ENCODE measurements at places on chromosomes 1 and 21. TPM values are rescaled to one million over a fixed set of nuclear protein-coding genes. Genes with fewer than 3 reads are reported as not detected.

GRCh38 chr1:97164276-97164639, 442.7 kb downstream of the PTBP2 start:
- no peak for DNase-seq

- no peak for DNase-seq
Observed at GRCh38 chr1:75136921-75137641, 2.9 kb downstream of the LHX8 start.

GRCh38 chr1:145855426-145855948, 3.4 kb downstream of the PIAS3 start:
- DNase-seq = no peak

The PLEKHG5 gene
- polyA plus RNA-seq = 6.6 TPM

GRCh38 chr1:24586970-24587820, 31.3 kb downstream of the NCMAP start:
- peak; percentile 16 for DNase-seq

DNA sequence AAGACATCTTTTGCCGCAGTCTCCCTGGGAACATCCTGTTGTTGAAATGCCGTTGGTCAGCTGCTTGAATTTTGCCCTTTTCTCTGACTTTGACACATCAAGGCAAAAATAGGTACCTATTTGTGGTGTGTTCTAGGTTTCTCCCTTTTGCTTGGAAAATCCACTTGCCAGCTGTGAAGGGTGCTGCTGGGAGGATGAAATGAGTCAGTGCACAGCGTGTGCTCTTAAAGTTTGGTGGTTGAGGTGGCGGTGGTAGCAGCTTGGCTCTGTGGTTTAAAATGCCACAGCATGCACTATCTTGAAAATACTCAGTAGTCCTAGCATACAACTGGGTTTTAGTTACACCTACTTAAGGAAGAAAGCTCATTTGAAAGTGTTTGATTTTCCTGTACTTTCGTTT, 183.8 kb downstream of the DHRS3 start:
- no peak for DNase-seq

- no peak for DNase-seq
Observed at GRCh38 chr1:156390469-156391365, 21.7 kb downstream of the RHBG start.

The LEFTY1 gene
- polyA plus RNA-seq = 0.15 TPM

DNA sequence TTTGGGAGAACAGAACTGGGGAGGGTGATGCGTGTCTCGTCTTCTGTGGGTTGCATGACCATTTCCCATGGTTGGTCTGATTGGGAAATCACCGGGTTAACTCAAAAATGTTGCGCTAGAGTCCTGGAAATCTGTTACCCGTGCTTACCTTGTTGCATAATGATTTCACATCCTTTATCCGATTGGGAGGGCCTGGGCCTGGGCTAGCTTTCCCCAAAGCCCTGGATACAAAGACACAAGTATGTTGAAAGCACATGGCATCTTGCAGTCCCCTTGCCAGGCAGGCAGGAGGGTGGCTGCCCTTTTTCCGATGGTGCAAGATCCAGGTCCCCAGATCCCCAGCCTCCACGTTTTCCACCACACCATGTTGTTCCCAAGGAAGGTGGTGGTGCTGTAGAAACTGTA, 582 bp downstream of the TRPM2 start:
- DNase-seq = no peak

DNA sequence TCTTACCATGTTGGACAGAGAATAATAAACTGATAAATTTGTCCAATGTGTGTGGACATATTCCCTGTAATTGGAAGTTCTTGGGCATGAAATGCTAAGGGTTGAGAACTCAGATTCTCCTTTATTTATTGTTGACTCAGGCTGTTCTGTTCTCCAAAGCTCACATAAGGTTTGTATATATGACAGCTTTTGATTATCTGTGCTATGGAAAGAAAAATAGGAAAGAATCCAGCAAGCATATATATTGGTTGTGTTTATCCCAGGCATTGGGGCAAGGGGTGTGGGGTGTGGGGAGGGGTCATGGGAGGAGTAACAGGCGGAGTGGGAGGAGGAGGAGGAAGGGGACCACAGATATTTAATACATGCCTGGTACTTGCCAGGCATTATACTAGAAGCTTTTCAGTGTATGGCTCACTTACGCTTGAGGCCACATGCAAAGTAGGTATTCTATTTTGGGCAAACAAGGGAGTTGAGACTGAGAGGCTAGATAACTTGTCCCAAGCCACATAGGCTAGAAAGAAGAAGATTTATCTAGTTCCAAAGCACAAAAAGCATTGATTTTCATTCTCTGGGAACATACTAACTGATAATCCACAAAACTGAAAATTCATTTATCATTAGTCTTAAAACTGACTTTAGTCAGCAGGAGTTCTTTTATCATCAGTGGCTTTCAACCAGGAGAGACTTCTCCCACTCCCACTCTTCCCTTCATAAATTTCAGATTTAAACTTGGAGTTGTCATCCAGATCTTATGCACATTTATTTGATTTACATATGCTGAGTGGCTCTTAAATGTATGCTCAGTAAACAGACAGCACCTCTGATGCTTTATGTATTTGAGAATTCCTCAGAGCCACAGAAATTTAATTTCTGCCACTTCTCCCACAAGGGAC, 27.2 kb downstream of the NGF start:
- DNase-seq = no peak

GRCh38 chr1:44377925-44378784, 23.1 kb upstream of the ERI3 start:
- DNase-seq = peak; percentile 15

The DYRK3 gene
- 31.1 TPM for polyA plus RNA-seq

The GPA33 gene
- 0.16 TPM for polyA plus RNA-seq

DNA sequence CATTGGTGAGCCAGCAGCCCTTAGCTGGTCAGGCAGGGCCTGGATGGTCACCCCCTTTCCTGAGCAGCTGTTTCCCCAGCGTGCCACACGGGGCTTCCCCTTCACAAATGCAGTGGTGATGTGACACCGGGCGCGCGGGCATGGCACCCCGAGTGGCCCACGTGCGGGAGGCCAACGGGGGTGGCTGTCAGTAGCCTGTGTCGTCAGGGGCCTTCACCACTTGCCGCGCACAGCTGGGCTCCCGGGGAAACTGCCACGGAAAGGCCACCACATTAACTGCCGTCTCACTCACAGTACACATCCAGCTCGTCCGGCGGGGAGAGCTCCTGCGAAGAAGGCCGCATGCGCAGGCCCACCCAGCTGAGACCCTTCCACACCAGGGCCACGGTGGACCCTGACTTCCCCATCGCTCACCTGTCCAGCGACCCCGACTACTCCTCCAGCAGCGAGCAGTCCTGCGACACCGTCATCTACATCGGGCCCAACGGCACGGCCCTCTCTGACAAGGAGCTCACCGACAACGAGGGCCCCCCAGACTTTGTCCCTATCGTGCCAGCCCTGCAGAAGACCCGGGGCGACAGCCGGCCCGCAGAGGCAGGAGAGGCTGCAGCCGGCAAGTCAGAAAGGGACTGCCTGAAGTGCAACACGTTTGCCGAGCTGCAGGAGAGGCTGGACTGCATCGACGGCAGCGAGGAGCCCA, 530.5 kb downstream of the KIF26B start:
- DNase-seq = no peak

GRCh38 chr21:15212206-15212605, 147.4 kb upstream of the NRIP1 start:
- no peak for DNase-seq

DNA sequence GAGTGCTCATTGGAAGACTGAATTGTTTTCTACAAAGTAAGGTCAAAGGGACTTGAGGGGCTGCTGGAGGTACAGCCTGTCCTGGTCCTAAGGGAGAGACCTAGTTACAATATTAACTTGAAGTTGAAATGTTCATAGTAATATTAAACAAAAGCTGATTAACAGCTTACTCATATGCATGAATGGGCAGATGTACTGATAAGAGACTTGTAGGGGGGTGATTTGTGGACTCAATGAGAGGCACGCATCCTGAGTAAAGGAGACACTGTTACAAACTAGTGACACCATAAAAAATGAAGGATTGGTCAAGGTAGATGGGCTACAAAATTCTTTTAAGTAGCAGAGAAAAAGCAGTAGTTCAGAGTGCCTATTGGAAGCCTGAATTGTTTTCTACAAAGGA, 2.7 kb downstream of the HSD11B1 start:
- no peak for DNase-seq

DNA sequence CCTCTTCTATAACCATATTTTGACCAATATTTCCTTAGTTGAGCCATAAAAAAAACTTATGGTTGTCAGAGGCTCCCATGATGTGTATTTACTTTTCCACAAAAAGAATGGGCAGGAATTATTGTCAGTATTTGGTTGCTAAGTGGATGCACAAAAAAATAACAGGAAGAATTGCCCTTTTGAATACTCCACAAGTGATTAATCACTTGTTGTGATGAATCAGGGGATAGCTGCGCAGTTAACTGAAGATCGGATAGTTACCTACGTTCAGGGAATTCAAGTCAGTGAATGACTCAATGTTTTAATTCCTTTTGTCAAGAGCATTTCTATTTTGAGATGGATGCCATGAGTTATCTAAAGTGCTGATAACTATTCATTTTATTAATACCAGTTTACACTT, 785.2 kb upstream of the B3GALT2 start:
- no peak for DNase-seq

The SLAMF8 gene
- polyA plus RNA-seq = 0.95 TPM

DNA sequence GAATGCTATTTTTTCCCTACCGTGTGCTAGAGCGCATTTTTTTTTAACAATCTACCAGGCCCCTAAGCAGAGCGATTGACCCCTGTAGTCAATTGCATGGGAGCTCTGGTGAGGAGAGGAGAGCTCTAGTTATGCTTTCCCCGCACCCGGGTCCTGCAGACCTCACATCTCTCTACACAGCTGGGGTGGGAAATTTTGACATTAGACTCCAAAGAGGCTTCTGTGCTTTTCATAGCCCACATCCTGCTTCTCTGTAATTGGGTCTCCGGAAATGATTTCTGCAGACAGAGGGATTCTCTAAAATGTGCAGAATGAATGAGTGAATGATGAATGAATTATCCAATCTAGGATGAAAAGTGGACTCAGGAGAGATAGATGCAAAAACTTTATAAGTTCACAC, 41.5 kb upstream of the DUSP10 start:
- DNase-seq = no peak

The NPR1 gene
- polyA plus RNA-seq = 24.3 TPM

- no peak for DNase-seq
Observed at GRCh38 chr1:160168016-160168415, 16.6 kb downstream of the ATP1A4 start.

DNA sequence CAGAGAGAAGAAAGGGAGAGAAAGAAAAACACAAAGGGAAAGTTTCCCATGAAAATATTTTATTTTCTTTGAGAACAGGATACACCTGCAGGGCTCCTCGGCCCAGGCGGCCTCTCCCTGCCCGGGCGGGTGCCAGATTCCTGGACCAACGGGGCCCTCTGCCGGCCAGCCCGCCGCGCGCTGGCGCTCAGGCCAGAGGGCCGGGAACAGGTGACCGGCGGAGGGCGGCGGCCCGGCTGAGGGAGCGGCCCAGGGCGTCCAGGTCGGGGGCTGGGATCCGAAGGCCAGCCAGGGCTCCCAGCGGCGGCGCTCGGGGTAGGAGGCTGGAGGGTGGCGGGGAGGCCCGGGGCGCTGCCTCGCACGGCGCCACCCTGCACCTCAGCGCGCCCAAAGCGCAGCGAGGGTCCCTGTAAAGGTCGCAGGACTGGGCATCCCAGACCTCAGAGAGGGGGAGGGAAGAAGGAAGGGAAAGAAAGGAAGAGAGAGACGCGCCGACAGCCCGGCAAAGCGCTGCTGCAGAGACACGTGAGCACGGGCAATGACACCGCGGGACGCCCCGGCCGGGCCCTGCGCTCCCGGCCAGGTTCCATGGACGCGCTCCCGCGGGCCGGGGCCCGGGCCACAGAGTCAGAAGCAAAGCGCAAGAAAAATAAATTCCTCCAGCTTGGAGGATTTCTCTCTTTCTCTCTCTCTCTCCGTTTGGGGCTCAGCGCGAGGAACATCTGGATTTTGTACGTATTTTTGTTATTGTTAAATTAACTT, 927 bp downstream of the WNT9A start:
- peak; percentile 77 for DNase-seq

DNA sequence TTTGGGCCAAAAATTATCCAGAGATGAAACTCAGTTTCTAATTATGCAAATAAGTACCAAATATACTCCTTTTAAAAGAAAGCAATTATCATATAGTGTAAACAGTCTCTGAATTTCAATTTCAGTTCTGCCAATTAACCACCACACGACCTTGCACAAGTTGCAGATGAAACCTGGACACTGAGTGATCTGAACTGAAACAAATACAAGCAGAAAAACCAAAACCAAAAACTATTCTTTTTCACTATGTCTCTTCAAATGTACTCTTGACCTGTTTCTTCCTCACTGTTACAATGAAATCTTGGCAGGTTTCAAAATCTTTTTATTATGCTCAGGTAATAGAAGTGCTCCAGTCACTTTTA, 79.2 kb downstream of the TYW3 start:
- no peak for DNase-seq

- DNase-seq = peak; percentile 6
Observed at GRCh38 chr21:45543371-45543709, 1.1 kb upstream of the SLC19A1 start.

The FHAD1 gene
- polyA plus RNA-seq = 0.06 TPM

The RAD54L gene
- polyA plus RNA-seq = 1.0 TPM

GRCh38 chr1:18480315-18481189, at the start of gene KLHDC7A:
Gene KLHDC7A (plus strand): TSS chr1:18480930. CDS start chr1:18480982, 52 bp downstream.
- DNase-seq = no peak

GRCh38 chr21:38156200-38156599, 100.6 kb upstream of the KCNJ15 start:
- no peak for DNase-seq

- DNase-seq = no peak
Observed at GRCh38 chr21:41767606-41768436, 969 bp upstream of the RIPK4 start.

The GUCA2A gene
- not detected for polyA plus RNA-seq

- DNase-seq = no peak
Observed at GRCh38 chr1:178354816-178355215, 141.9 kb downstream of the CLEC20A start.

The OMA1 gene
- polyA plus RNA-seq = 8.2 TPM

The RAB13 gene
- polyA plus RNA-seq = 114 TPM

- DNase-seq = no peak
Observed at GRCh38 chr1:55446351-55446750, 231.2 kb upstream of the USP24 start.

The NBPF10 gene
- 0.30 TPM for polyA plus RNA-seq

The KLHL21 gene
- 20.4 TPM for polyA plus RNA-seq

DNA sequence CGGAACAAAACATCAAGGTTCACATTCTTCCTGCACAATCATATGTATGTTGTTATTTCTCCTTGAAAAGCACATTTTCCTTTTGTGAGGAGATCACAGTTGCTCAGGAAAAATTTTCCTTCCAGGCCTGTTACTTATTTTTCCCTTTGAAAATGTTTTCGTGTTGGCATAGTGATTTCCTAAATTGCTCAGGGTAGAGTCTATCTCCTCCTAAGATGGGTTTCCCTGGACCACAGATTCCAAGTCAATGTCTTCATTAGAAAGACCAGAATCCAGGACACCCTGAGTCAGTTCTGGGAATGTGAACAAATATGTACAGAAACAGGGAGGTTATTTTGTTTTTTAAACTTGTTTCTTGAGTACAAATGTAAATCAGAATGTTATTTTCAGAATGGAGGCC, 94.3 kb upstream of the C1orf105 start:
- DNase-seq = no peak

The GPR161 gene
- polyA plus RNA-seq = 2.3 TPM

Measured in heart right ventricle (tissue), 16 donors.